ENCODE measurements at places on chromosomes 11 and 22.

GRCh38 chr22:29031227-29032011, 30.2 kb downstream of the C22orf31 start:
- DNase-seq: no peak

GRCh38 chr11:47248664-47249377, at the start of gene ACP2:
TSS of gene ACP2 (minus strand) at chr11:47248814. CDS start at chr11:47248789, 25 bp downstream.
- peak; percentile 57 for DNase-seq

GRCh38 chr11:114257621-114258558, 38.3 kb upstream of the NNMT start:
- DNase-seq: no peak

- no peak for DNase-seq
Observed at GRCh38 chr11:20058749-20059458, 101.4 kb downstream of the DBX1 start.

- DNase-seq: no peak
Observed at GRCh38 chr11:57322256-57323166, 2.2 kb downstream of the TNKS1BP1 start.

DNA sequence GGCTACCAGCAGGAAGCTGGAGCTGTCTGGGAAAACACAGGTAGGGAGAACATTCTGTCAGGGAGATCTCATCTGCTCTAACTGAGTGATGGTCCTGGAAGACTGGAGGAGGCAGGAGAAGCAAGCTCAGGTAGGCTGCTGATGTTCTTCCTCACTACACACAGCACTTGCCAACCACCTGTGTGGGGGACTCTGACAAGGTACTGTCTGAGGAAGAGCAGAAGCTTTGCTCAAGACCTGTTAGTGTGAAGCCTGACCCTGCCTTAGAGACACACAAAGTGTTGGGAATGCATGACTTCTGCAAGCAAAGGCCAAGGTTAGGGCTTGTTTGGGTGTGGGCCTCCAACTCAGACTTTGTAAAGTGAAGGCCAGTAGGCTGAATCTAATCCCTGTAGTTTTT, 46.5 kb downstream of the CHST1 start:
- no peak for DNase-seq

GRCh38 chr22:37202716-37203115, 9.6 kb downstream of the SSTR3 start:
- DNase-seq: no peak

DNA sequence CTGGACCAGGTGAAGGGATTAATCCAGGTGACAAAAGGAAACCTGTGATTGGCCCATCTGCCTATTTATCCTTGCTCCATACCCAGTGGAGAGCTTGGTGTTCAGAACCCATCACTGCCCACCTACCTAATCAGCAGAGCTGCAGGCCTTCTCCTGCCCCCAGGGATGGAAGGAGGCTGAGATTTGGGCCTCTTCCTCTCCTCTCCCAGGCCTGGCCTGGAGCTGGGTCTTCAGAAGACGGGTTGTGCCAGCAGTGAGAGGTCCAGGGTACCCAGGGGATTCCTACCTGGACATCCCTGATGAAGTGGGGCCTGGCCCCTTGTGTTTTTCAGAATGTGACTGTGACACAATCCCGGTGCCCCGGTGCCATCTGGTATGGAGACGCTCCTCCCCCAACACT, 80.3 kb upstream of the MYOD1 start:
- no peak for DNase-seq

- no peak for DNase-seq
Observed at GRCh38 chr22:28813772-28814518, 13.6 kb upstream of the XBP1 start.

DNA sequence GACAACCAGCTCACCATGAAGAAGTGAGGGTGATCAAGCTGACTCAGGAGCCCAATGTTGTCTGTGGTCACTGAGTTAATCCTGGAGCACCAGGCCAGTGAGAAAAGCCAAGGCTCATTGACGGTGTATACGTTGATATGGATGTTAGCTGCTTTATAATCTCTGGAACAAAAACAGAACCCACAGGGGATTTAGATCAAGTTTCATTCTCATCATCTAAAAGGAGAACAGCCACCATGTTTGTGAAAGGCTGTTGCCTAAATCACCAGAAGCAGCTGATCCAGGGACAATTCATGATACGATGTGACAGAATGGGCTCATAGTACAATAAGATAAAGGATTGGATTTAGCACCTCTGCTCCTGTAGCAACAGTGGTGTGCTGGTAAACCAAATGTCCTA, 68.5 kb downstream of the GDPD4 start:
- no peak for DNase-seq

GRCh38 chr11:63944987-63945386, 6.2 kb downstream of the NAA40 start:
- DNase-seq: no peak

DNA sequence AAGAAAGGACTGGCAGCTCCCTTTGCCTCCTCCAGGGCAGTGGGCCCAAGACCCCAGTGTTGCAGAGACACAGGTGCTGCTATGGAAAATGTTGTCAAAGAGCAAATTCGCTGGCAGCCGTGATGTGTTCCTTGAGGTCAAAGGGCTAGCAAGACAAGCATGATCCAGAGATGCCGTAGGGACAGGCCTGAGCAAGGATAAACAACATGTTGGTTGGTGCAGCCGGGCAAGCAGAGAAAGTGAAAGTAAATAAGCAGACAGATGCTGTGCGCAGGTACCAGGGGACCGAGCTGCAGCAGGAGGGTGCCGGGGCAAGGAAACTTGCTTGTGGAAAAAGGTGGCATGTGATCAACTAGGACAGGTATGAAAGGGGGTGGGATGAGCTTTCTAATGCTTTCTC, 125.5 kb upstream of the NECTIN1 start:
- no peak for DNase-seq

- DNase-seq: no peak
Observed at GRCh38 chr22:44328326-44328725, 15.6 kb upstream of the SHISAL1 start.

- no peak for DNase-seq
Observed at GRCh38 chr11:95788921-95789505, 569 bp downstream of the FAM76B start.
